Globus pallidus (tissue), 1 donor: ENCODE measurements at places on chromosomes 12 and 14.

DNA sequence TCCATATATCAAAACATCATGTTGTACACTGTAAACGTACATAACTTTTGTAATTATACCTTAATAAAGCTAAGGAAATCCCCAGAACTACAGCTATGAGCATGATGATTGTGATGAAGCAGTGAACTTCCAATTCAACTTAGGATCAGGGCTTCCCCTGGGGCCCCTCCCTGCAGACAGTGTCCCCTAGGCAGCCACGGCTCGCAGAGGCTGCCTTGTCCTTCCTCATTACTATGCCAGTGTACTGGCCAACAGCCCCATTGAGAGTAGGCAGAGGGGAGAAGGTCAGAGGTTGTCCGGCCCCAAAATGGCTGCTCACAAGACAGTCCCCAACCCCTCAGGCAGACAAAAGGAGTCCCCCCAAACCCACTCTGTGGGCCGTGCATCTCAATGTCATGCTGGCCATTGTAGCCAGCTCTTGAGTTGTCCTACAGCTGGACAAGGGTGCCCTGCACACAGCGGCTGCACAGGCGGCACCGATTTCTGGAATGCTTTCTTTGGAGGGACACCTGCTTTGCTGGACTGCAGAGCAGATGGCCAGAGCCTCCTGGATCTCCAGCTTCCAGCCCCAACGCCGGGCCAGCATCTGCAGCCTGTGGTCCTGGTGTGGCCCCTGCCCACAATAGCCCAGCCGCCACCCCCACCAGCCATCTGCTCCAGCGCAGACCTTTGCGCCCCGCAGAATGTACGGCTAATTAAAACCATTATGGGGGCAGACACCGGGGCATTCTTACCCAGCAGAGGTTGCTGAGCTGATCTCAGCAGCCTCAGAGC is 46.1 kb downstream of the NIN start:
- DNase-seq: no peak

DNA sequence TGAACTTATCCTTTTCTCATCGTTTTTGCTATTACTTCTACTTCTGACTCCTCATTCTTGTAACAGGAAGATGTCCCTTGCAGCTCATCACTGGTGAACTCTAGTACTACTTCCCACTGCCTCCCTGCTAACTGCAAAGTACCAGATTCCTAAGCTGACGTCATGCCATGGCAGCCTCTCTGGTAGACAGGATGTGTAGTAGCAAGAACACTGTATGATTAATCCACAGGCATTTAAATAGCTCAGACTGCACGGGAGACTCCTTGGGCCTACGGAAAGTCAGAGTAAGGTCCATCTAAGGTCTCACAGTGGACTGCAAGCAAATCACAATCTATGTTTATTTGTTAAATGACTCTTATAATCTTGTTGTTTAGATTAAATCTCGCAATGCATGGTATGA is 43.5 kb downstream of the DNAI7 start:
- DNase-seq: no peak

DNA sequence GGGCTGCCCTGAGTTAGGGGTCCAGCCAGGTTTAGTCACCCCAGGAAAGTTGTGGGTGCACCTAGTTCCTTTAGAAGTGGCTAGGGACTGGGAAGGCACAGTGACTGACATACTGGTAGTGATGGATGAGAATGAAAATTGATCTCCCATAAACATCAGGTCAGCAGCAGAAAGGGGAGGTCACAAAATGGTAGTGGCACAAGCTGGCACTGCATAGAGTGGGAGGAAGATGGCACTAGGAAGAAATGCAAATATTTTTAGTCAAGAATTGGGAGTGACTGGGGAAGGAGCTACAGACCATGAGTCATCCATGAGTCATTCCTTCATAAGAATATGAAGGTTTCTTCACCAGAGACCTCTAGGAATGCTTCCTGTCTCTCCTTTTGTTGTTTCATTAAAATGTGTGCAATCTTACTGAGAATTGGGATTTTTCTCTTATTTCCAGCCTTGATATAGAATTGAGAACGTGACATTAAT is 198.3 kb upstream of the AMIGO2 start:
- DNase-seq: no peak

GRCh38 chr14:19895282-19895681 is 20.3 kb downstream of the OR4K2 start:
- DNase-seq: no peak

DNA sequence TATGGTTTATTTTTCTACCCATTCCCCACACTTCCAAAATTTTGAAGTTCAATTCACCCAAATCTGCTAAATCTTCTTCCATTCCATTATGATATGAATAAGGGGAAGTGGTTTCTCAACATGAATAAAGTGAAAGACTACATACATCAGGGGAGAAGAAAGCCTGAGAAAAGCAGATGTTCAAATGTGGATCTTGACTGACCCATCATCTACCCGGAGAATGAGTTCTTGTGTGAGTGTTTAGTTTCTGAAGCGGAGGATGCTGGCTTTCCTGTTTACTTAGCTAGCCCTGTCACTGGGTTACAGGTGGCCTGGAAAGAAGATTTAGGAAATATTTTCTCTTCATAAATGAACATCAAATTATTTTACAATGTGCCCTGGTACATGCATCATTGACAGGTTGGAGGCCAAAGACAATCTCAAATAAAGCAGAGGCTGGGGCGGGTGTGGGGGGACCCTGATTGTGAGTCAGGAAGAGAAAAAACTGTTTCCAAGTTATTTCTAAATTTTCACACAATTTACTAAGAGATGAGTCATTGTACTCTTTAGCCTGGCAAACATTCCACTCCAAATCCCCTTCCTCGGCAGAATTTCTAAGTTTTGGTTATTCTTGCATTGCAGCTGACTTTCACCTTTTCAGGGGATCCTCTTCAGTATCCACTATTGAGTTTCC is 135.6 kb downstream of the SLC25A21 start:
- DNase-seq: no peak

DNA sequence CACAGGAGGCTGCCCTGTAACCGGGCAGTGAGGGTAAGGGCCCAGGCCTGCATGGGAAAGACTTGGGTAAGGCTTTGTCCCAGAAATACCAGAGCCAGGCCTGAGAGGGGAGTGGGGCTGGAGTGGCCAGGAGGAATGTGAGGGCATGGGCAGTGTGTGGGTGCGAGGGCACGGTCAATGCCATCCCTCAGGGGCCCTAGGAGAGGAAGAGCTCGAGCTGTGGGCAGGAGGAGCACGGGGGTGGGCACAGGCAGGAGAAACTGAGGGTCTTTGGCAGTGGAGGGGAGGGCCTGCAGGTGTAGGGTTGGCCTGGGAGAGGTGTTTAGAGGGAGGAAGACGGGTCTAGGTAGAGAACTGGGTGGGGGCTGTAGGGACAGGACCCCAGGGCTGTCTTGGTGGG is 381.6 kb downstream of the TMEM121 start:
- no peak for DNase-seq

DNA sequence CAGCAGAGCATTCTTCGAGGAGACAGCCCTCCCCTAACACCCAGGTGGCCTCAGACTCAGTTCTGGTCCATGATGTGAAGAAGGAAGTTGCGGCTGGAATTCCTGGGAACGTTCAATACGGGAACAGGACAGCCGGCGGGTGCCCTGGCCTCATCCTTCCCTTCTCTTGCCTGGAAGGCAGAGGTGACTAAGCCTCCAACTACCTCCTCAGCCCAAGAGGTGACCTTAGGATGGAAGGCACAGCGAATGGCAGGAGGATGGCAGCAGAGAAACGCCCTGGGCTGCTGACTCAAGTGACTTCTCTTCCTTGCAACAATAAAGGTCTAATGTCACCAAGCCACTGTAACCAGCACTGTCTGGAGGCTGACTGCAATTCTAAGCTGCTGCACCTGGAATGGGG is 36.1 kb downstream of the DHX37 start:
- DNase-seq: no peak

DNA sequence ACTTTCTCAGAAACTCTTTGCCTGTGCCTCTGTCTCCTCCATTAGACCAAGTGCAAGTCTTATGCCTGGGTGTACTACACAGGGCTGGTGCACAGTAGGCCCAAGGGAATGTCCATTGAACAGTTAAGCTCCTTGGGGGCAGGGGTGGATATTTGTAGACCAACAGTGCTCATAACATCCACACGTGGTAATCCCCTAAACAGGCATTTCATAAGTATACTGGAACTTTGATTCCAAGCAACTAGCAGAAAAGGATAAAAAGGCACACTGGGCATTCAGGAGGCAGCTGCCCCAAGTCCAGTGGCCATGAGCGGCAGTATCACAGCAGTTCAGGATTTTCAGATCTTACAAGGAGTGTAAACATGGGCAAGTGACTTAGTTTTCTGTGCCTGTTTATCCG is 16.8 kb downstream of the NUAK1 start:
- DNase-seq: no peak

DNA sequence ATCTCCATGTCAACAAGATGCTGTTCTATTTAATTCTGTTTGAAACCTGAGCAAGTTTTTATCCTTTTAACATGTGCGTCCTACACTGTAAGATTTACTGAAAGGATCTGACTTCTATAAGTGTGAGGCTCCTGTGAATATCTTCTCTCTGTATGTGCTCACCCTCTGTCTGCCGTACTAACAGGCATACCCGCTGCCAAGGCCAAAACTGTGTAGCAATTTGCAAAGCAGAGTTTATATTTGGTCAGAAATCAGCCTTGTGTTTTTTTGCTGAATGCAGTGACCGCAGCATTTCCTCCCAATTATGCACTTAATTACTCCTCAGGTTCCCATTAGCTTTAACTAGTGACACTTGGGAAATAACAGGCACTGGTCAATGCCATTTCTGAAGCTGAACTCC is 12.3 kb downstream of the CHST11 start:
- no peak for DNase-seq

- no peak for DNase-seq
Observed at GRCh38 chr14:72786378-72787350, 107.2 kb downstream of the DPF3 start.

DNA sequence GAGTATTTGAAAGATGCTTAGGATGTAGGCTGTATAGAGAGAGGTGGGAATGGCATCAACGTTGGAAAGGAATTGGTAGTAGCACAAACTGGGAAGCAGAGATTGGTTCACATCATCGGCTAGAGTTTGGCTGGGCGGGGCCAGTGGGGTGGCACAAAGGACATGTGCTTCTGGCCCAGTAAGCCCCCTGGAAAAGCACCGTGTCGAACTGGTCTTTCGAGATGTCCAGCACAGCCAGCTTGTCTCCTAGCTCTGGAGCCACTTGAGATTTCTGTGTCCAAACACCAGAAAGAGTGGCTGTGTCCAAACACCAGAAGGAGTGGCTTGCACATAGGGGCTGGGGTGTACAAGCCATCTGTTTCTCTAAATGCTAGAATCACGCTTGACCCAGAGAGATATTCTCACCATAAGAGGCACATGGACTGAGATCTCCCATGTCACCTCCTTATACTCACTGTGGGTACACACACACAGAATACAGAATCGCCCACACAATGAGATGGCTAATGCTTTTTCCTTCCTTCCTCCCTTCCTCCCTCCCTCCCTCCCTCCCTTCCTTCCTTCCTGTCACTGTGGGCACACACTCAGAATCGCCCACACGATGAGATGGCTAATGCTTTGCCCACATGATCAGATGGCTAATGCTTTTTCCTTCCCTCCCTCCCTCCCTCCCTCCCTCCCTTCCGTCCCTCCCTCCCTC is 41.8 kb upstream of the KCNK13 start:
- DNase-seq: peak; percentile 48

- DNase-seq: no peak
Observed at GRCh38 chr12:70657616-70658286, 20.5 kb upstream of the PTPRB start.

- DNase-seq: no peak
Observed at GRCh38 chr12:108237272-108237671, 101.8 kb downstream of the CMKLR1 start.

DNA sequence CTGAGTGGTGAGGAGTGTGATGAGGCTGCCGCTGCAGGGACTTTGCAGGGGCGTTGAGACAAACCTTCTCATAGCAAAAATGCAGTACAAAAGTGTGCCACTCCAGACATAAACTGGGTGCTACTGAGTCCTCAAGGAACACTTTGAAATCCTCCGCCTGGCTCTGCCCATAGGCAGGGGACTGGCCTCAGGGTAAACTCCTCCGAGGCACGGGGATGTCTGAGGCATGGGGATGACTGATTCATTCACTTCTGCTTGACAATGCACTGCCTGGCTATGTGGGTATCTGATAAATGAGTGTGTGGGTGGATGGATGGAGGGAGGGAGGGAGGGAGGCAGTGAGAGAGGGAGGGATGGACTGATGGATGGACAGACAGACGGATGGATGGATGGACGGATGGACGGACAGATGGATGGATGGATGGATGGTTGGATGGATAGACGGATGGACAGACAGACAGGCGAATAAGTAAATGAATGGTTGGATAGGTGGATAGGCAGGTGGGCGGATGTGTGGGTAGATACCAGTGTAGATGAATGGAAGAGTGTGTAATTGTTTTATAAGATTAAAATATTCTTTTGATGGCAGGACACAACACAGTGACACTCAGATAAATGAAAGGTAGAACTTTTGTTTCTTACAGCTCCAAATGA is 2.1 kb upstream of the BDKRB2 start:
- DNase-seq: no peak

GRCh38 chr12:72271451-72272090 is 599 bp upstream of the TRHDE start:
- peak; percentile 43 for DNase-seq

DNA sequence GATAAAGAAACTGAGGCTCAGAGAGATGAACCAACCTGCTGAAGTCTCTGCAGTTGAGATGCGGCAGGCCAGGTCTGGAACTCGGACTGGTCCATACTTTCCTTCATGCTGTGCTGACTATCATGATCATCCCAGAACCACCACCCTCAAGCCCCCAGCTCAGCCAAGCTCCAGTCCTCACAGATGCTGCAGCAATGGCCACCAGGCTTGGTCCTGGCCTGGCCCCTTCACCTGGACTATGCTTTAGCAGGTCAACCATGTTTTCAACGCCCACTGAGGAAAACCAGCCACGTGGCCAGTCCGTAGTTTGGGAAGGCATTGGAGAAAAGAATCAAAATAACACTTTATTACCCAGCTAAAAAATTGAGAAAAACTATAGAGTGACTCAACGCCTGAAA is 1.4 kb downstream of the GPR68 start:
- no peak for DNase-seq

- DNase-seq: no peak
Observed at GRCh38 chr12:120579179-120579578, 2.0 kb downstream of the POP5 start.

DNA sequence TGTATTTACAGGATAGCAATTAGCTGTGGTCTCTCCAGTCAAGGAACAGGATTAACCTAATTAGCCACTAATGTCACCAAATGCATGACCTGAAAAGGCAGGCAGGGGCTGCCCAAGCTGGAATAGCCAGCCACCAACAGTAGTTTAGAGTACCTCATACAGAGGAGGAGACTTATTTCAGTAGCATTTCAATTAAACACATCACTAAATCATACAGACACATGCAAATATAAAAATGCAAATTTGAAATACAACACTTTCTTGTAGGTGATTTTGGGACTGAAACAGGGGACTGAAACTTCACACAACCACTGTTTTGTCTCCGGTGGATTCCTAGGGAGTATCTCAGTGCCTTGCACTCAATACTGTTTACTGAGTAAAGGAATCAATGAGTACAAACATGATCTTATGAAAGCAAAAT is 636 bp upstream of the IFNG-AS1 start:
- no peak for DNase-seq

- no peak for DNase-seq
Observed at GRCh38 chr14:74144789-74145188, 60.0 kb downstream of the LIN52 start.

GRCh38 chr12:81627336-81628189 is 131.6 kb downstream of the PPFIA2 start:
- peak; percentile 72 for DNase-seq
